ENCODE measurements at places on chromosomes 2 and 18.

- no peak for DNase-seq
Observed at GRCh38 chr18:31592506-31593157, 955 bp downstream of the TTR start.

DNA sequence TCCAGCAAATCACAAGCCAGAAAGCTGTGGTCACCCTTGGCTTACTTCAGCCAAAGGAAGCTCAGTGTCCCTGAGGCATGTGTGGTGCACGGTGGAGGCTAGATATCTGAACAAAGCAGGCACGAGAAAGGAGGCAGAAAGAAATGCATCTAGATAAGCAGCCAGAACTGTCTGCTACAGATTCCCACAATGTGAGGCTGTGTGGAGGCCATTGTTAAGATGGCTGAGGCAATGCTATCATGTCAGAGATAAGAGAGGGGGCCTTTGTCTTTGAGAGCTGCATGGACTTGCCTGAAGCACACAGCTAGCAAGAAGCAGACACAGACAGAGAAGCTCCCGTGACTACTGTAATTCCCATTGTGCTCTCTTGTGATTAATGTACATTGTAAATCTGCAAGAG is 110.5 kb upstream of the LYPD6 start:
- no peak for DNase-seq

DNA sequence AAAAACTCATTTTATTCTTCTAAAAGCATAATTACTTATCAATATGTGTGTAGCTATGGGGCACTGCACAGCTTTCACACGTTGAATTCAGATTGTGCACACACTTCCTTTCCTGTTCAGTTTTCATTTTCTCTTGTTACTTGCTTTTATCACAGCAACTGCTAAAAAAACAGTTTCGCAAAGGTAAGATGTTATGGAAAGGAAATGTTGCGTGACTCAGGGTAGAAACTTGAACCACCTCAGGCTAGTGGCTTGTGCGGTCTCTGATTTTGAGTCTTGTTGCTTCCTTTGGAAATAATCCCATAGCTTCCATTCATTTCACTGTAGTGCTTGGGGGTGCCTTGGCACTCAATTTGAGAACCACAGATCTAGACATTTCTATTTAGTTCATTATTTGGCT is 171.9 kb downstream of the FMNL2 start:
- peak; percentile 49 for DNase-seq

DNA sequence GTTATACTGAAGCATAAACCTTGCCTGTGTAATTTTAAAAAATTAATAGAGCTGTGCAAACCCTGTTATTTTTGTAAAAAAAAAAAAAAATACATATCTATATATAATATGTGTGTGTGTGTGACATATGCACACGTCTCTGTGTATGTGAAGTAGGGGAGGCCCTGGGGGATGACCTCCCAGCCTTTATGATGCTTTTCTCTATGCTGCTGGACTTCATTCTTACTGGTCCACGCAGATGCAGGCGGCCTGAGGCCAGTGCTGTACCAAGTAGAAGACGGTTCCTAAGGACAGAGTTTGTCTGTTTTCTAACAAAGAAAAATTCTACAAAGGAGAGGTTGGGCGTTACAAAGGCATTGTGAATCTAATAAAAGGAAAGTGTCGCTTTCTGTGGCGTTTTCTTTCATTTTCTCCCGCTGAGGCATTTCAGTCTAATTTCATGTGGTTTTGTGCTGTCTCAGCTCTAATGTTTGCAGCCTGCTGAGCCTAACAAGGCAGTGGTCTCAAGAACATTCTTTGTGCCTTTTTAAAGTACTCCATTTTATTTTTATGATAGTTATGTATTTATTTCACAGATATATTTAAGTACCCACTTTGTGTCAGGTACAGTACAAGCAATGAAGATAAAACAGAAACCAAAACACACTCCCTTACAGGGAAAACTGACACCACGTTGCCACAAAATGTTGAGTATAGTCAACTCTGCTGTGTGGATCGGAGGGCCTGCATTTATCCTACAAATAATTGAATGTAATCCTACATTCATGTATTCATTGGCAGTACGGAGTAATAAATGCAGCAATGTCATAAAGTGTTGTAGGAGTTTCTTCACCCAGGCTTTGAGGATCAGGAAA is 118.0 kb downstream of the RAB3GAP1 start:
- DNase-seq, result no peak

GRCh38 chr2:152581360-152581759 is 135.9 kb downstream of the PRPF40A start:
- no peak for DNase-seq

GRCh38 chr2:11161747-11162146 is 6.5 kb downstream of the SLC66A3 start:
- DNase-seq, result no peak

DNA sequence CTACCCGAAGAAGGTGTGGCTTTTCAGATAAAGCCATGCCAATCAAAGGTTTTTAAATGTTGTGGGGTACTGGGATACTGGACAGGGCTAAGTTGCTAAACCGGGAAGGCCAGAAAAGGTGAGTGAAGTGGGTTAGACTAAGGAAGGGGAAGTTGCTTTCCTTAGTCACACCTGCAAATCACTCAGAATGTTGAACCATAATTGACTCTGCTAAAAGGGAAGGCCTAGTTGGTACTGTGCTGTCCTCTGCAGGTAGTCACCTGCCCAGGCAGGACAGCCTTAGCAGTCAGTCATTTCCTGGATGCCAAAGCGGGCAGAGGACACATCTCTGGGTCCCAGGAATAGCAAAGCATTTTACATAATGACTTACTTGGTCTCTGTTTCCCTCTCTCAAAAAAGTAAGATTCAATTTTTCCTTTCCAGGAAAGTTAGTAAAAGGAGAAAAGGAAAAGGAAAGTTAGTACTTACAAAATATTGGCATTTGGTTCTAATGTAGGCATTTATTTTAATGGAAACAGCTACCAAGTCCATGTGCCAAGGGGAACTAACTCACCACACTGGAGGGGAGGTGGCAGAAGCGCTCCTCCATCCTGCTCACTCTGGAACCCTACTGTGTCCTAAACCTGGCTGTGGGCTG is 60.3 kb downstream of the RFTN2 start:
- DNase-seq, result no peak

- no peak for DNase-seq
Observed at GRCh38 chr2:72399879-72400278, 252.2 kb upstream of the CYP26B1 start.

GRCh38 chr2:129117434-129117833 is 798.8 kb upstream of the HS6ST1 start:
- no peak for DNase-seq

- DNase-seq, result no peak
Observed at GRCh38 chr2:1891147-1891546, 146.8 kb upstream of the PXDN start.

DNA sequence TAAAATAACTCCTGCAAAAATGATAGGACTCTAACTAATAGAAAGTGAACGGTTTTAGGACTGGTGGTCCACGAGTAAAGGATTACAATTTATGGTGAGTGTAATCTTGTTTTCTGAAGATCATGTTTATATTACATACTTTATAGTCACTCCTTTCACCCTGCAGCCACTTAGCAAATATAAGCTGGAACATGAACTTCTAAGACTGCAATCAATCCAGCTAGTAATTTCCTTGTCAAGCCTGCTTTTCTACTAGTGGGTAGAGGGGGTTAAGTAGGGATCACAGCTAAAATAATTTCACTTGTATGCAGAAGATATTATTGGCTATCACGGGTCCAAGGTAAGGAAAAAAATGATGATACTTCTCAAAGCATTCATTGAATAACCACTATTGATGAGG is 125.5 kb upstream of the NETO1 start:
- no peak for DNase-seq

DNA sequence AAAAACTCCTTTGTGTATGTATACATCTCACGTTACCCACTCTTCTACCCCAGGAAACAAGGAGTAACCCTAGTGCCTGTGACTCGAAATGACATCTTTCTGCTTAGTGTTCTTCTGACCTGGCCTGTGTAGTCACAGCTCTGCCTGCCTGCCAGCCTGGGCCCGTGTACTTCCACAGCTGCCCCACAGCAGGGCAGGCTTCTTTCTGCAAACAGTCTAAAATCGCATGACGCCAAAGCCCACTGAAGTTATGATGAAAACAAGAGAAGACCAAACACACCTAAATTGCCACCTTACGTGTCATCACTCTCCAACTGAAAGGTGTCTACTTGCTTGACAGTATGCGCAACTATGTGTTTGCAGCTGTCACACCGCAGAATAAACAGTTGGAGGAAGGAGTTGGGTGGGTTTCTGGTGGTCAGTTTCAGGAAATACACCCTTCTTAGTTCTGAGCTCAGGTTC is 1.5 kb downstream of the GAREM1 start:
- no peak for DNase-seq

- DNase-seq, result no peak
Observed at GRCh38 chr2:72921853-72922252, 4.5 kb downstream of the EMX1 start.

GRCh38 chr18:39500306-39500705 is 1934.7 kb upstream of the CELF4 start:
- DNase-seq, result no peak

- no peak for DNase-seq
Observed at GRCh38 chr18:78867131-78867530, 112.5 kb upstream of the SALL3 start.

GRCh38 chr2:134273256-134273983 is 19.5 kb downstream of the MGAT5 start:
- no peak for DNase-seq

- DNase-seq, result no peak
Observed at GRCh38 chr2:55152475-55153412, 79.3 kb downstream of the CLHC1 start.

DNA sequence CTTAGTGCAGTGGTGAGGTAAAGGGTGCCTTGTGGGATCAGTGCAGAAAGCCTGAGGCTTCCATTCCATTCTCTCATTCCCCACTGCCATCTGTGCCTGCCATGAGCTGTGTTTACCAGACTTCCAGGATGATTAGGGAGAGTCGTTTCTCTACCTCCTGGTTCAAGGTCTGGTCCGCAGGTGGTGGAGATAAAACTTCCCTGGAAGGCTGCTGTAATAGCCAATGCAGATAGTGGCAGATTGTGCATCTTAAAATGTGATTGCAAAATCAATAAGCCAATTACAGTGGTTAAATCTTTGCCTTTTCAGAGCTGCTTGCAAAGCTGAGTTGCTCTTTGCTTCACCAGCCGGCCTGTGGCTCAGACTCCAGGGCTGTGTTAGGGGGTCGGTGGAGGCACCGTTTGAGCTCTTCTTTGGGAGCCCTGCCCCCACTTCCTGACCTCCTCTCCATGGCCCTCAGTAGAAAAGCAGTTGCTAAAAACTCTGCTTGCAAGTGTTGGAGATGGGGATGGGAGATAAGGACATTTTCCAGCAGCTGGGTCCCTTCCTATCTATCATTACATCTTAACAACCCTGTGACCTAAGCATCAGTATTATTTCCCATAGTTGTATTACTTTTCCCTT is 95.2 kb upstream of the HS6ST1 start:
- DNase-seq, result no peak

DNA sequence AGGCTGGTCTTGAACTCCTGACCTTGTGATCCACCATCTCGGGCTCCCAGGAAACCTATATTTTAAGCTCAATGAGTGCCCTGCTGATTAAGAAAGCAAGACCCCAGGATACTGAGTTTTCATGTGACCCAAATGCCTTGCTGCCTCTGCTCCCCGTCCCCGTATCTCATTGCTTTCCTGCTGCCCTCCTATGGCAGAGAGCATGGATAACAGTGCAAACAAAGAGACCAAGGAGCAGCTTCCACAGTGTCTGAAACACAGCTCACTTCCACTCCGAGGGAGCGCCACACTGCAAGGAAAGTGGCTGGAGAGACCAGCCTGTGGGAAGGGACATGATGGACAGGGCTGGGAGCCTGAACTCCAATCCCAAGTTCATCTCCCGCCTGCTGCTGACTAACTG is 246.8 kb downstream of the TMEM182 start:
- no peak for DNase-seq

GRCh38 chr2:72901426-72901825 is 14.2 kb downstream of the SPR start:
- DNase-seq, result no peak

DNA sequence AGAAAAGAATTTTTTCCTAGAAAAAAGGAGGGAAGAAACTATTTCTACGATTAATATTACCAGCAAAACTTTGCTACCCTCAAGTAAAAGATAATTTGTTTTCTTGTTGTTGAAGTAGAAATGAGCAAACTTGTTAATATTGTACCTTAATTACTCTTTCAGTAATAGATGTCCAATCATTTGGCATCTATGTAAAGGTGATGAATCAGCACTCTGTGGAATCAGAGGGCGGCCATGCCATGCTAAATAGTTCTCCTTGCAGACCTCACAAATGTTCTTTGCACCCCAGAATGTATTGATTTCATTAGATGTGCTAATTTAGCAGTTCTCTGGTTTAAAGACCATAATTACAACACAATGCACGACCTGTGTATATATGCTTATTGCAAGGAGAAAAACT is 29.1 kb upstream of the THSD7B start:
- DNase-seq, result no peak
